ENCODE measurements at places on chromosomes 1 and 21.

DNA sequence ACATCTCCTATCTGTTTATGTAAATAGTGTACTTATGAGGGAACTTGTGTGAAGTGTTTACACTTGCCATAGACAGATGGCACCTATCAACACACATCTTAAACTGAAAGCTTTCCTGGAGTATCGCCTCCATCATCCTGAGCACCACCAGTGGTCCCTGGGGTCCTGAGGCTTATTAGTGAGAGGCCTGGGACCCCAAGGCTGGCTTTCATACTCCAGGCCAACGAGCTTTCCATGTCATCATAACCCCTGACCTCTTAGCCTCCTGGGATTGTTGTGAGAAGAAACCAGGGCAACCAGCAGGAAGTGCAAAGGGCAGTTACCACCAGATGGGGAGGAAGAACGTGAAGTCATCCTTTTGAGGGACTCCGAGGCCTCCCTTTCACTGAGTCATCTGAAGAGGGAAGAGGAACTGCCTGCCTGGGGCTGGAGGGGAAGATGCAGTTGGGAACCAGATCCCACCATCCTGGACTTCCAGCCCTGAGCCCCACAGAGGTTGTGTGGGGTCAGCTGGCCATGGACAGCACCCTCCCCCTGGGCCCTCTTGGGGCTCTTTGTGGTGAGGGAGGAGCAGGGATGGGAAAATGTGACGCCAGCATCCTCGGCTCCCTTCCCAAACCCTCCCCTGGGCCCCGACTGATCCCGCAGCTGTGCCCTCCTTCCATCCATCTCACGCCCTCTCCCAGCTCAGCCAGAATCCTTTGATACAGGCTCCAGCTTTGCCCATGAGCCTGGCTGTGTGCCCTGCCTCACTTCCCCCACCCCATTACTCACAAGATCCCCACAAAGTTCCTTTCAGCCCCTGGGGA, 5.8 kb downstream of the INKA2 start:
- no peak for DNase-seq

GRCh38 chr1:15089258-15089992, 64.1 kb upstream of the TMEM51 start:
- no peak for DNase-seq

GRCh38 chr1:22184892-22185612, 42.2 kb upstream of the WNT4 start:
- peak; percentile 12 for DNase-seq

GRCh38 chr1:50930965-50931737, 28.9 kb downstream of the FAF1 start:
- DNase-seq: no peak

- DNase-seq: peak; percentile 20
Observed at GRCh38 chr1:225329041-225329440, 98.8 kb downstream of the LBR start.

DNA sequence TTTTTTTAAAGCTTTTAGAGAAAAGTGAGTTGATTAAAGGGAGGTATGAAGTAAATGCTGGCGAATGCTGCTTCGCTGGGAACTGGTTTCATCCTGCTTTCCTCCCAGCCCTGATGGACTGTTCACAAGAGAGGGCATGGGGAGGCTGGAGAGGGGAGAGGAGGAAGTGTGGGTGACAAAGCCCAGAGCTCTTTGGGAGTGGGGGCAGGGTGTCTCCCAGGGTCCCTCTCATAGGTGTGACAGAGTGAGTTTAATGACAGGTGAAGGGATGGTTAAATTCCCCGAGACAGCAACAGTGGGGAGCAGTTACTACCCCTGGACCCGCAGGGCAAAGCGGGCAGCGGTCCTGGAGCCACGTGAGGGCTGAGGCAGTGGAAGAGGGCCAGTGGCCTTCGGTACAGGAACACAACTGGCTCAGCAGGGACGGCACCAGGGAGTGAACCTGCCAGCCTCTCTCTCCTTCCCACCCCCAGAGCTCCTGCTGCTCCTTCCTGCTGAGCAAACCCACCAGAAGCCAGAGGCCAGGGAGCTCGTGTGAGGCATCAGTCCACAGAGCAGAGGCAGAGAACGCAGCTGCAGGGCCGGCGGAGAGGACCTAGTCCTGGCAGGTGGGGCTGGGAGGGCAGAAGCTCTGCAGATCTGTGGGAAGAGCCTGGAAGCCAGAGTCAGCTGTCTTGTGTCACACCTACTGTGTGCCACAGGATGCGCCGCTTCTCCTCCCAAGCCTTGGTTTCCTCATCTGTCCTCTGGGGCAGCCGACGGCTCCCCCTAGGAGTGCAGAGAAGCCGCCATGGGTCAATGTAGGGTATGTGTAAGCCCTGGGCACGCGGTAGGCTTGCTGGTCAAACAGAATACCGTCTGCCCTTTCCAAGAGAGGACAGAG, 20.9 kb upstream of the LRP8 start:
- no peak for DNase-seq

DNA sequence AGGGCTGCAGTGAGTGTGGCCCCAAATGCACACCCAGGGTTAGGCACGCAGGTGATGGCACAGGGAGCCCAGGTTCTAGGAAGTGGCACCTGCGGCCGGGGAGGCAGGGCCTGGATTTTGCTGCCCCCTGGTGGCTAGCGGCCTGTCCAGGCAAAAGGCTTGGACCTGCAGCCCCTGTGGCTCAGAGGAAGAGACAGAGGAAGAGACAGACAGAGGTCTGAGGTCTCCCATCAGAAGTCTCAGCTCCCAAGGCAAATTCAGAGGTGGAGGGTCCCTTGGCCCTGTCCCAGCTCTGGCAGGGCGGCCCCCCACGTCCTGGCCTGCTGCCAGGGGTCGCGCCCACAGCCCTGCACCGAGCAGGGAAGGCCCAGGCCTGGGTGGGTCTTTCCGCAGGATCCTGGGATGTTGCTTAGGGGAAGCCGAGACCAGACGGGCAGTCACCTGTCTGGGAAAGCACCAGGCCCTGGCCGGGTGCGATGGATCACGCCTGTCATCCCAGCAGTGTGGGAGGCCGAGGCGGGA, 8.0 kb upstream of the TNFRSF14 start:
- no peak for DNase-seq

- no peak for DNase-seq
Observed at GRCh38 chr1:224545571-224545970, 70.5 kb upstream of the CNIH3 start.

- no peak for DNase-seq
Observed at GRCh38 chr1:222373216-222373615, 174.7 kb downstream of the HHIPL2 start.

- no peak for DNase-seq
Observed at GRCh38 chr21:25369524-25370300, 237.6 kb downstream of the MRPL39 start.

DNA sequence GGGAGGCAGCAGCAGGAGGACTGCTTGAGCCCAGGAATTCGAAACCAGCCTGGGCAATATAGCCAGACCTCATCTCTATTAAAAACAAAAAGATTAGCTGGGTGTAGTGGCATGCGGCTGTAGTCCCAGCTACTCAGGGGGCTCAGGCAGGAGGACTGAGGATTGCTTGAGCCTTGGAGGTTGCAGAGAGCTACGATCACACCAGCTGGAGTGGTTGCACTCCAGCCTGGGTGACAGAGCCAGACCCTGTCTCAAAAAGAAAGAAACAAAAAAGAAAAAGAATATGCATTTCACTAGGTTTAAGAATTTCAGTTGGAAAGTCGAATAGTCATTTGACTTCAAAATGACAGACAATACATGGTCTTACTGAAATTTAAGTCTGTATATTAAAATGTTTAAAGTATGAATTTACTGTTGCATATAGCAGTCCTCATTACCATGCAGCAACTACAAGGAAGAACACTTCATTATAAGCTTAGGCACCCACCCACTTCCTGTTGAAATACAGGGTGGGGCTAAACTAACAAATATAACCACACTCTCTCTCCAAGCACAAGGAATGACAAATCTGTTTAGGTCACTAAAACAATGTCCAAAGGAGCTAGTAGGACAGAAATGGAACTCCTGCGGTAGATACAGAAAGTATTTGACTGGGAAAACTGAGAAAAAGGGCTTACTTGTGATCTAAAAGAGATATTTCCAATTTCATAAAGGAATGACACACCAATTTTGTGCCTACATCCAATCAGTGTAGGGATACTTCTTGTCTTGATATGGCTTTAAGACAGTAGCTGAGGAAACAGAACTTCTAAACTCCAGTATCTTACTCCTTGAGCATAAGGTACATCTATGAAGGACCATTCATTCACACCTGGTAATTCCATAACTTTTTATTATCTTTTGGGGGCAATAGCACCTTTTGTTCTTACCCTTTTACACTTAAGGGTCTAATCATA, 44.1 kb downstream of the GPR3 start:
- no peak for DNase-seq

DNA sequence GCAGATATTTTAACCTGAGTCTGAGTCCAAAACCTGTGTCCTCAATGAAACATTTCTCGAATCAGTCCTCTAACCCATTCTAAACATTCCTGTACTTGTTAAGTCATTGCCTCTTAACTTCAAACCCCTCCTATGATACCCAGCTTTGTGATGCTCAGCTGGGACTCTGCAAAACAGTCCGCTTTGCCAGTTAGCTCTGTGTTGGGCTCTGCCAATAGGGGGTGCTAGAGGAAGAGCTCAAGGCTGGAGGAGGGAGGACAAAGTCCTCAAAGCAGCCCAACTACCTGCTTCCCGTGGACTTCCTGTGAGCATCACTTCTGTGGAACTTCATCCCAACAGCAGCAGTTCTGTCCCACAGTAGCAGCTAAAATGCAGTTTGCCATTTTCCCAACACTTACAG, 38.1 kb upstream of the SYT14 start:
- no peak for DNase-seq

DNA sequence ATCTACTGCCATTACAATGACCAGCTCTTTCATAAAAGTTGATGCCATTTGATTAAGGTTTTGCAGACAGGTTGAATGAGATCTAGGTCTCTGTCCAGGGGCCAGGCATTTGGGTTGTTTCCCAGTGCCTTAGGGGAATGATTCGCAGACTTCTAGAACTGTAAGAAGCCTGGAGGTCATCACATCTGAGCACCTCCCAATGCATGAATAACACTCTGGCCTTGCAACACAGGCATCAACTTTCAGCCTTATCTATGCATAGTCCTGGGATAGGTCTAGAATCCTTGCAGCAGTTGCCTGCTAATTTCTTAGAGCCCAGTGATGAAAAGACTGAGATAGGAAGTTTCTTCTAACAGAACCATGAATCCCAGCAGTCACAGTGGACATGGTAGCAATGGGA, 44.8 kb upstream of the KCND3 start:
- DNase-seq: no peak

DNA sequence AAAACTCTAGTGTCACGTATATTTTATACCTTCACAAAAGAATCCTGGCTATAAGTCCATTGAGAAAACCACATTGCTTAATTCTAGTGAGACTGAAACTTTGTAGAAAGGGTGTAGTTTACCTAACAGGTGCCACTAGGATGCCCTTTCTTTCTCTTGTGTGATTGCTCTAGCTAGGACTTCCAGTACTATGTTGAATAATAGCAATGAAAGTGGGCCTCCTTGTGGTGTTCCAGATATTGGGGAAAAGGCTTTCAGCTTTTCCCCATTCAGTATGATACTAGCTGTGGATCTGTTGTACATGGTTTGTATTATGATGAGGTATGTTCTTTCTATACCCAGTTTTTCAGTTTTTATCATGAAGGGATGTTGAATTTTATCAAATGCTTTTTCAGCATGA, 39.7 kb upstream of the CHODL start:
- no peak for DNase-seq

DNA sequence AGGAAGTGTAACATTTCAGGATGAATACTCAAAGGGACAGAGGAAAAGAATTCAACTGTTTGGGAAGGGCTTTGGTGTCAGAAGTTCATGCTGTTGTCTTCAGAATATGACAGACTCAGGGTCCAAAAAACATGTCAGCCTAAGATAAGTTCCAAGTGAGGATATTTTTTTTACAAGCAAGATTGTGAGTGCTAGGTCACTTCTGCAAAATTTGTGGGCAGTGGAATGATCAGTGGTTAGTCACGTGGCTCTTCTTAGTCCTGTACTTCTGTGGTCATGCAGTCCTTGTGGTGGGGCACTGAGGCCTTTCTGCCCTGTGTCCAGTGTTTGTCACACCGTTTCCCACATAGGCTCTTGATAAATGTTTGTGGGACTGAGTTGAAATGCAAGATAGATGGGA, 5.2 kb downstream of the RGL1 start:
- no peak for DNase-seq

GRCh38 chr1:68558321-68559026, 61.6 kb upstream of the DEPDC1 start:
- no peak for DNase-seq

DNA sequence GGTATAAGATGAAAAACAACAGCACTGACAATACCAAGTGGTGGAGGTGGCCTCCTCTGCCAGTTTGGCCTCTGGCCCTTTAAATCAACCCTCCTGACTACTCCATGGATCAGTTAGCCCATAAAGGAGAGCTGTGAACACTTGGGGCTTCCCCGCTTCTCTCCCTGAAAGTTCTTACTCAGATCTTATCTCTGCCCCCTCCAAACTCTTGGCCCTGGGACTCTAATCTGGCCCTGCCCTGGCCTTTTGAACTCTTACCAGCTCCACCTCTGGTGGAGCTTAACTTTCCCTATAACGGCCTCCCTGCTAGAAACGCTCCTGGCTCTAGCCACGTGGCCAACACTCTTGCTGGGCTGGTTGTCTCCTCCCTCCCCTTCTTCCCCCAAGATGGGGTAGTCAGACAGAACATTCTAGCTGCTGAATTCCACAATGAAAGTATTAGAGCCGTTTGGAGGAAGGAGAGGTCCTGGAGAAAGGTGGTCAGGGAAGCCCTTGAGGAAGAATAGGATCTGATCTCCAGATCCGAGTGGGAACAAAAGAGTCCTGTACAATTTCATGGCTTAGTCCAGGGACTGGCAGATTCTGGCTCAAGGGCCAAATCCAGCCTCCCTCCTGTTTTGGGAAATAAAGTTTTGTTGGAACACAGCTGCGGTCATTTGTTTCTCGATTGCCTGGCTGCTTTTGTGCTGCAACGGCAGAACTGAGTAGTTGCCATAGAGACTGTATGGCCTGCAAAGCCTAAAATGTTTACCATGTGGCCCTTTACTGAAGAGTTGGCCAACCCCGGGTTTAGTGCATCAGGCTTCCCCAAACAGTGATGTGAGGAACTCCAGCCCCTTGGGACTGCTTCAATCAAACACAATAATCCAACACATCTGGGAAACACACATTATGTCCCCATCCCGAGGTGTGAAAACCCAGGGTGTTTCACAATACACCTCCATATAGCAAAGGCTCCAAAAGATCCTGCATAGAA, 9.5 kb upstream of the PIGR start:
- DNase-seq: no peak

Measured in epithelial cell of proximal tubule (primary cell).